Spleen (tissue), 13 donors: ENCODE measurements at places on chromosomes 6 and 20.

DNA sequence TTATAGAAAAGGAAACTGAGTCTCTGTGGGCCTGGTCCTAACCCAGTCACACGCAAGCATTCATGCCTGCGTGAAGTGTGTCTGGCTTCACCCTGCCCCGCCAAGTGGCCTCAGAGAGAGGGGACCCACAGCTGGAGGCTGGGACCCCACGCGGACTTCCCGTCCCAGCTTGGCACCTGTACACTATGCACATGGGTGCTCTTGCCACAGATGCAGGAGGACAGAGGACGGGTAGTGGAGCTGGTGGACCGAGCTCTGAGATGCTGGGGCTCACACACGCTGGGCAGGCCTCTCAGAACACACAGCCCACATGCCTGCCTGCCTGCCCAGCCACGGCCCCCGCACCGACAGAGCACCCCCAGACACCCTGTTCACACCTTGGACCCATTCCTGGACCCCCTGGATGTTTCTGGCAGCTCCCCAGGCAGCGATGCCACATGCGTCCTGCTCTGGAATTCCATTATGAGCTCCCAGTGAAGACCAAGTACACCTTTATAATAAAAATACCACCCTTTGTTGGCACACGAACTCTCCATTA, 24.9 kb upstream of the SMOC2 start:
- no peak for DNase-seq

GRCh38 chr6:106527979-106528378, 101.3 kb downstream of the RTN4IP1 start:
- DNase-seq = no peak

- no peak for DNase-seq
These were observed 14.9 kb downstream of the CST3 start for GRCh38 chr20:23622839-23623343.

DNA sequence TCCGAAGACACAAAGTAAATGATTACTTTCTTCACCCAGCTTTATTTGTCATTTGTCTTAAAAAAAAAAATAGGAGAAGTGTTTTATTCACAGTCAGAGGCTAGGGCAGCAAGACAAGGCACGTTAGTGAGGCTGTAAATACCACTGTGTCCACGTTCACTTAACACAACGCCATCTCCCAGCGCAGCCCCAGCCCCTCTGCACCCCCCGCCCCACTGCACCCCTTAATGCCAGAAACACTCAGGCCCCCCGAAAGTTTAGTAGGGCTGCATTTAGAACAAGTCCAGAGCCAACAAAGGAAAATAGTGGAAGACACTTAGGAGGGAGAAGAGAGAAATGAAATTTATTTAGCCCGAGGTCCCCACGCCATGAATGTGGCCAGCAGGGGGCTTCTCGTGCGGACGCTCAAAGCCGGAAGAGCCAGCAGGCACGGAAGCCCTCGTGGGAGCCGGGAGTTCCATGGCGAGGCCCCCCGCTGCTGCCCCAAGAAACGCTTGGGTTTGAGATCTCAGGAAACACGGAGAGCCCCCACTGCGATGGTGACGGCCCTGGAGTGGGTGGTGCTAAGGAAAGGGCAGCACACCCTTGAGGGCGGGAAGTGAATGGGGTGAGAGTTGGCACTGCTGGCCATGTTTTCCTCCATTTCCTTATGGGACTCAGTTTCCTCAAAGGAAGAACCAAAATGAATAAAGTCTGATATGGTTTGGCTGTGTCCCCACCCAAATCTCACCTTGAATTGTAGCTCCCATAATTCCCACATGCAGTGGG, 50.2 kb downstream of the IYD start:
- peak; percentile 91 for DNase-seq

- DNase-seq = no peak
These were observed 107.3 kb upstream of the SNX9 start for GRCh38 chr6:157715728-157716164.

- DNase-seq = no peak
These were observed 7.0 kb upstream of the CDK19 start for GRCh38 chr6:110822249-110822648.

- no peak for DNase-seq
These were observed 20.3 kb upstream of the CHD6 start for GRCh38 chr20:41638456-41638855.

DNA sequence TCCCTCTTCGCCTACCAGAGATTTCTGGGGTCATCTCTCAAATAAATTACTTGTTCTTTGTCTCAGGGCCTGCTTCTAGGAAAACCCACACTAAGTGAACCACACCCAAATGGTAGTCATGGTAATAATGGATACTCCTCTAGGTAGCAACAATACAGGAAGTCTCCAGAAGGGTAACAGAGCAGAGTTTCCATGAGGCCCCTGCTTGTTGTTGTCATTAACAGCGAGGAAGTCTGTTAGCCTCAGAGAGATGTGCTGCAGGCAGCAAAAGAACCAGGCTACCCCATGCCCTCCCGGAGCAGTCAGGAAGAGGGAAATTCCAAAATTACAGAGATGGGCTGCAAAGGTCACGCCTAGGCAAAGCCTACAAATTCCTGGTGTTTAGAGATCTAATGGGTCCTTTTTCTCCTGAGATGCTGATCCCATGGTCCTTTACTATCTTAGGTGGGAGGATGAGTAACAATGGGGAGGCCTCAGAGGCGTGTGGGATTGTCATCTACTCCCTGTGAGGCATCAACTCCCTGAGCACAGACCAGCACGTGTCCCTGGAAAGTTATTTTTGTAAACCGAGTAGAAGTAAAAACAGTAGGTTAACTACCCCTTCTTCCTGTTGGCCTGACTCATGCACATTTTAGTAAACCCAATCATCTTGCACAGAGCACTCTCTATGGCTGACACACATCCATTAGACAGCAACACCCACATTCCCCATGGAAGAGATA, 10.1 kb downstream of the ISM1 start:
- DNase-seq = no peak

DNA sequence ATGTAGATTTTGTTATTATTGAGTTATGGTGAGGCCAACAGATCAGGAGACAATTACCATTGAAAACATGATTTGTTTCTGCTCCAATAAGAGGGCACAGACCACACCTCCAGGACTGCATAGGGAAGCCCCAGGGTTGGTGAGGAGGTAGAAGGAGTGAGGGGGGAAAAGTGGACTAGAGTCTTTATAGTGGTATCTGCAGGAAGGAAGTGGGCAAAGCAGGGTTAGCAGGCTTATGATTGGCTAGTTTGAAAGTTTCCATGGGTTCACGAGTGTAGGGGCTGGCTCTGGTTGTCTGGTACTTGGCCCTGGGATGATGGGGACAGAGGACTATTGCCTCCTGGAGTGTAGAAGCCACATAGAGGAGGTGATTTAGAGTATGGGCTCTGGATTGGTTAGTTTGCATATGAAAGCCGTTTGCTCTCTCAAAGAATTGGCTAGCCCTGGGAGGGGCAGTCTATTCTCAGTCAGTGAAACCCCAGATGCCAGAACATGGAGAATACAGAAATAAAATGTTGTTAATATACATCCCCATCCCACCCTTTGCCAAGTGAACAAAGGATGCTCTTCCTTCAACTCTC, 156.6 kb downstream of the KLHL32 start:
- DNase-seq = no peak

GRCh38 chr6:169473663-169474062, 220.0 kb upstream of the THBS2 start:
- DNase-seq = no peak

DNA sequence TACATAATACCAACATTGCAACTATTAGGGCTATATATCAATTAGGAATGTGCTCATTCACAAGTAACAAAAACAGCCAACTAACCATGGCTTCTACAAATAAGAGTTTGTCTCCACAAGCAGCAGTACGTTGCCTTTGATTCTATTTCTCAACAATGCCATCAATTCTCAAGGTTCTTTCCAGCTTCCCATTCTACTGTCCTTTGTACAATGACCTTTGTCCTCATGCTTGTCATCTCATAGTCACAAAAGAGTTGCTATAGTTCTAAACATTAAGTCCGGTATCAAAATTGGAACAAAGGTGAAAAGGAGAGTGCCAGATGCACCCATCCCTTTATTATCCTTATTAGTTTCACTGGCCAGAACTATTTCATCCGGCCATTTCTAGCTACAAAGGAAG, 30.8 kb upstream of the IRAK1BP1 start:
- no peak for DNase-seq
